ENCODE measurements at places on chromosomes 5 and 9. TPM values are rescaled to one million over a fixed set of nuclear protein-coding genes. Genes with fewer than 3 reads are reported as not detected.

- no peaks in the 10 kb centered on the region for H3K27me3 ChIP-seq
- no peak overlapping the region for H3K4me3 ChIP-seq
- no peaks in the 10 kb centered on the region for H3K4me1 ChIP-seq
- DNase-seq = no peak
- H3K27ac ChIP-seq = no peak overlapping the region
Measured at GRCh38 chr9:26057050-26057449, 378.8 kb upstream of the TUSC1 start.

The NUTM2F gene
- 0.07 TPM for polyA plus RNA-seq

- H3K4me3 ChIP-seq = no peak overlapping the region
- H3K4me1 ChIP-seq = no peaks in the 10 kb centered on the region
- H3K27ac ChIP-seq = no peak overlapping the region
- DNase-seq = no peak
- H3K27me3 ChIP-seq = no peaks in the 10 kb centered on the region
- no peaks in the 10 kb centered on the region for H3K36me3 ChIP-seq
Measured at GRCh38 chr5:6541256-6542013, 91.4 kb downstream of the NSUN2 start.

- H3K4me1 ChIP-seq = no peaks in the 10 kb centered on the region
- no peak for DNase-seq
- no peaks in the 10 kb centered on the region for H3K36me3 ChIP-seq
- no peaks in the 10 kb centered on the region for H3K27me3 ChIP-seq
- no peak overlapping the region for H3K4me3 ChIP-seq
- no peak overlapping the region for H3K27ac ChIP-seq
Measured at GRCh38 chr5:9622971-9623421, 7.2 kb downstream of the TAS2R1 start.

GRCh38 chr5:170741801-170742200 lies 41.7 kb upstream of the GABRP start:
- H3K27ac ChIP-seq = no peak overlapping the region
- H3K4me3 ChIP-seq = no peak overlapping the region

The SMC5 gene
- polyA plus RNA-seq = 6.1 TPM

DNA sequence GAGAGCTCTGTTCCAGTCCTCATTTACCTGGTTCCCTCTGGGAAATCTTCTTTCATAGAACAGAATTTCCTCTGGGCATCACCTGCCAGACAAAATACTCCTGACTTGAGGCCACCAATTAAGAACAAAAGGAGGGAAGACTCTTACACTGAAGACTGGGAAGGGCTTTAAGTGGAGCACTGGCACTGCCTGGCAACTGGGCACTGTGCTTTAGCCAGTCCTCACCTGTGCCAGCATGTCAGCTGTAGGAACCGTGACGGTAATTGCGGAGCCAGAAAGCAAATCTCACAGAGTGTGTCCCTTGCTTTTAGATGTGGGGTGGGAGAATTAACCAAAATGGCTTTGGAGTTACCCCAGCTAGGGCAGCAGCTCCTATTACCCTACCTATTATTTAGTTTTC lies 40.6 kb downstream of the FAM219A start:
- H3K27me3 ChIP-seq = no peaks in the 10 kb centered on the region
- no peaks in the 10 kb centered on the region for H3K36me3 ChIP-seq

The LCN15 gene
- polyA plus RNA-seq = not detected

The TAF11L13 gene
- not detected for polyA plus RNA-seq

The SPARC gene
- polyA plus RNA-seq = 27.2 TPM

The PCDHA6 gene
- polyA plus RNA-seq = 0.42 TPM
